ENCODE measurements at places on chromosomes 3 and 15.

DNA sequence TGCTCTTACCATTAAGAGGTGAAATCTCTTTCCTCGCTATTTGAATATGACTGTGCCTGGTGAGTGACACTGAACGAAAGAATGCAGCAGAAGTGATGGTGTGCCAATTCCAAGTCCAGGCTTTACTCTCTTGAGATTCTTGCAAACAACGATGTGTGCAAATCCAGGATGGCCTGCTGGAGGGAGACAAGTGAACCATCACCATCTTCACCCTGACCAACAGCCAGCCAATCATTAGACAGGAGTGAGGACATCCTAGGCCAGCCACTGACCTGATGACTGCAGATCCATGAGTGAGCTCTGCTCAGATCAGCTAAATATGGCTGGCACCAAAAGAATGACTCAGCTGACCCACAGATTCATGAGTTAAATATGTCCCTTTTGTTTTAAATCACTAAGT lies 878.0 kb downstream of the PDCD6IP start:
- DNase-seq = no peak

DNA sequence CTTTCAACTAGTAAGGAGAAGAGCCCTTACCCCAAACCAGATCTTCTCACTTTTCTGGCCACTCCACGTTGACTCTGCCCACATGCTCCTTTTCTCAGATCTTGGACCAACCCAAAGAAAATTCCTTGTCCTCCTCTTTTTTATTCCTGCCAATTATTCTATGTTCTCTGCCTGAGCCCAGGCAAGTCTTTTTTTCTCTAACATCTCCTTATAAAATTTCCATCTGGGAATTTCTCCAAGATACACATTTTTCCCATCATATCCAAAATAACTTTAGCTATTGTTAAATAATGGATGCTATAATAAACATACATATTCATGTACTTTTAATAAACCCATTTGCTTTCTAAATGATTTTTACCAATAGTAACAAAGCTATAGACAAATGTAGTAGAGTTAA lies 726.0 kb upstream of the ZNF385D start:
- no peak for DNase-seq

DNA sequence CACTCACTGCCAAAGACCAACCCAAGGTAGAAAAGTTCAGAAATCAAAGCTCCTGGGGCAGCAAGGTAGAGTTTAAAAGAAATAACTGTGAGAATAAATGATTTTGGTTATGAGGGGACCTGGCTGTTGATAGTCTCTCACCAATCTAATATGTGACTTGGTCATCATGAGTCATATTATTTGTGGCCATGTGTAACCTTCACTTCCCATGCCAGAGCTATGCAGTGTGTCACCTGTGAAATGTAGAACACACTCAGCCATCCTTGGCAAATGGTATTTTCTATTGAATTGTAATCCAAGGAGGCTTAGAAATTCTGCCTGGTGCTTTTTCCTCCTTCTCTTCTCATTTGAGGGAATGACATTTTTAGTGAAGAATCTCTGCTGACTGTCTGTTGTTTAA lies 184.2 kb upstream of the STAC start:
- DNase-seq = no peak

GRCh38 chr3:69784954-69785514 lies 45.8 kb downstream of the MITF start:
- DNase-seq = no peak

- DNase-seq = no peak
Measured at GRCh38 chr3:170494766-170495165, 76.1 kb downstream of the CLDN11 start.

- no peak for DNase-seq
Measured at GRCh38 chr15:68557469-68558317, 21.1 kb upstream of the CORO2B start.

DNA sequence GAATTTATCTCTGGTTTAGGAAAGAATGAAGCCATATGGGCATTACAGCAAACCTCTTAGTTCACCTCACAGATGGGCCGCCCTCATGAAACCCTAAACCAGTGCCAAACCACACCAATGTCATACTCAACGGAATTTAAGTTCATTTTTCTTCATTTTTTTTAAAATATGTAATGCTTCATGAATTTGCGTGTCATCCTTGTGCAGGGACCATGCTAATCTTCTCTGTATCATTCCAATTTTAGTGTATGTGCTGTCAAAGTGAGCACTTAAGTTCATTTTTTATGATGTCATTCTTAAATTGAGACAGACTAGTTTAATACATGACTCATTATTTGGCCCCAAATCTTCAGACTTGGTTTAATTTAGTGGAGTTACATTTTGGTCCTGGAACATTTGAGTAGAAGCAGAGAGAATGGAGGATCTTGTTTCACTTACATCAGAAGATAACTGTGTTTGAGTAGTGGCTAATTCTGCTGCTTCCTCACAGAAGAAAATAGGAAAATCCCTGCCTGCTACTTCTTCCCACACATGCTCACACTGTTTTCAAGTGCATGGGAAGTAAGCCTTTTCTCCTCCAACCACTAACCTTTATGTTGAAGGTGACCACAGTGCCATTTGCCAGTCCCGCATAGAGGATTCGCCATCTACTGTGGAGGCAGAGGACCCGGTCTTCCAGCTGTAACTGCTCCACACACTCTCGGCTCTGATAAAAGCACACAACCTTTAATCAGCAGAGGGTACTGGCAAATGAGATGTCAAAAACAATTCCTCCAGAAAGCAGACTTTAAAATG lies 63.3 kb downstream of the ZNF106 start:
- DNase-seq = no peak

DNA sequence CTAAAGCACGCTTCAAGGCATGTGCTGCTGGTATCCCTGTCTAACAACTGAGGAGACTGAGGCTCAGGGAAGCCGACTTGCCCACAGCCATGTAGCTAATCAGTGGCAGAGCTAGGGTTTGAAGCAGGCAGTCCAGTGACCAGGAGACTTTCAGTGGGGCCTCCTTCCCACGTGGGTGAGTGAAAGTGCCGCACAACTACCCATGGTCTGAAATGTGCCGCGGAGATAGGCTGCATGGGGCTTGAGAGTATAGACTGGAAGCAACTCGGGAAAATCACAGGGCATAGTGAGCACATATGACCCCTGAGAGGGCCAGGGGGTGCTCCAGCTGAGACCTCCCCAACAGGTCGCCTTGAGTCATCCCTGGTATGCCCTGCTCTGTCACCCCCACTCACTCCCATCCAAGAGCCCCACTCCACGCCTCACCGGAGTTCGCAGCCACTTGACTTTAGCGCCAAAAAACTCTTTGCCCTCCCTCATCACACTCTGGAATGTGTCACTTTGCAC lies 19.1 kb downstream of the FAM174B start:
- DNase-seq = no peak

DNA sequence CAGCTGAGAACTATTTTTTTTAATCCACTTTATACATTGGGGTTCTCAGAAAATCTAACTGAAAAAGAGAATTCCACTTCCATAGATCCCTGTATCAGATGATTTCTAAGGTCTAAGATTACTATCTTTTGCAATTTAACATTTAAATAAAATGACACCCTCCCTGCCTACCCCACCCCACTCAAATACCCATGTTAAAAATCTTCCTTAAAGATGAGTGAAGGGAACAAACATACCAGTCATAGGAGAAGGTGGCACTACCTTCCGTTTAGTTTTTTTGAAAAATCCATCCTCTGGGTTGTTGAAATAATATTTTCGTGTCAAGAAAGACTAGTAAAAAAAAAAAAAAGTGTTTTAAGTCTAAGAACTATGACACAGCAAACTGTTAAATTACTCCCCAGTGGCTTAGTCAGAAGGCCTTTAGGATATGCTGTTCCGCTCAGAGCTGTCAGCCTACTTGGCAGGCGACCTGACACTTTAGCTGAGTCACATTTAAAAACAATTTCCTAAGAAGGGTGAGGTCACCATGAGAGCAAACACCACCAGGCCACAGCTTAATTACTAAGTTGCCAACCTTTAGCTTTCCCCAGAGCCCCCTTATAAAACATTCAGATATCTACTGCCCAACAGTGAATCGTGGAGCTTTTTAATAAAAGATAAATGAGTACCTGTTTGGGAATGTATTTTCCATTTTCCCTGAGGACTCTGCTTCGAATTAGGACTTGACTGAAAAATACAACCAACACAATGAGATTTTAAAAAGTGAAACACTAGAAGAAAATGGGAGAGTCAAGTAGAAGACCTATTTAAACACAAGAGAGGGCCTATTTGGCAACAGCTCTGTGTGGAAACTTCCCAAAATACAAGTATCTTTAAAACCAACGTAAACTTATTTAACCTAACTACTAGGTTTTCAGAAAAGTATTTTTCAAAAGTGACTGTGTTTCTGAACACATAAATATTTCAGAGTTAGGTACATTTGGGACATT lies 9.6 kb downstream of the EMC3 start:
- no peak for DNase-seq

DNA sequence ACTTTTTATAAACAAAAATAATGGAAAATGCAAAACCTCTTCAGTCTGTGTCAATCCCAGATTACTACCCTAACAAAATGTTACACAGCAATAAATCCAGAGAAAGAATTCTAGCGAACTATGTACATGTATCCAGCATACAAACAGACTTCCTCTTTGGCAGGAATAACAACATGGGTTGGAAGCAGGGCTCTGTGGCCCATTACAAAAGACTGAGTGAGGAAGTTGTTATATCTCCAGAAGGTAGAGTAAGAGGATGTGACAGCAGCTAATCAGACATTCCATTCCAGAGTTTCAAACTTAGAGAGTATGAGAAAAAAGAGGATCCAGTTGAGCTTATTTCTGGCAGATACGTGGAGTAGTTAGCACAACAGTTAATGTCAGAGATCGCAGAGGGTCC lies 294.0 kb upstream of the PLSCR5 start:
- DNase-seq = no peak

- DNase-seq = no peak
Measured at GRCh38 chr15:69067296-69067695, 52.8 kb downstream of the NOX5 start.

- no peak for DNase-seq
Measured at GRCh38 chr3:128554465-128555097, 61.6 kb upstream of the GATA2 start.

- DNase-seq = no peak
Measured at GRCh38 chr3:16480861-16481545, 32.5 kb downstream of the RFTN1 start.

- no peak for DNase-seq
Measured at GRCh38 chr3:107452436-107452835, 70.3 kb upstream of the BBX start.

- DNase-seq = no peak
Measured at GRCh38 chr3:133862161-133862560, 33.5 kb downstream of the RAB6B start.

- DNase-seq = no peak
Measured at GRCh38 chr3:110984456-110985250, 87.0 kb upstream of the NECTIN3 start.

DNA sequence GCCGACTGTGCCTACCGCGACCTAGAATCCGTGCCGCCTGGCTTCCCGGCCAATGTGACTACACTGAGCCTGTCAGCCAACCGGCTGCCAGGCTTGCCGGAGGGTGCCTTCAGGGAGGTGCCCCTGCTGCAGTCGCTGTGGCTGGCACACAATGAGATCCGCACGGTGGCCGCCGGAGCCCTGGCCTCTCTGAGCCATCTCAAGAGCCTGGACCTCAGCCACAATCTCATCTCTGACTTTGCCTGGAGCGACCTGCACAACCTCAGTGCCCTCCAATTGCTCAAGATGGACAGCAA lies 1.4 kb downstream of the ISLR start:
- DNase-seq = no peak

GRCh38 chr3:88028876-88029275 lies 29.9 kb downstream of the CGGBP1 start:
- DNase-seq = no peak

GRCh38 chr15:94723801-94724200 lies 492.4 kb downstream of the MCTP2 start:
- DNase-seq = no peak

- DNase-seq = peak; percentile 89
Measured at GRCh38 chr3:113151461-113152031, 59.8 kb upstream of the BOC start.

GRCh38 chr3:188064831-188065493 lies 89.0 kb upstream of the LPP start:
- no peak for DNase-seq

- DNase-seq = no peak
Measured at GRCh38 chr3:186526256-186526606, 17.9 kb downstream of the CRYGS start.

DNA sequence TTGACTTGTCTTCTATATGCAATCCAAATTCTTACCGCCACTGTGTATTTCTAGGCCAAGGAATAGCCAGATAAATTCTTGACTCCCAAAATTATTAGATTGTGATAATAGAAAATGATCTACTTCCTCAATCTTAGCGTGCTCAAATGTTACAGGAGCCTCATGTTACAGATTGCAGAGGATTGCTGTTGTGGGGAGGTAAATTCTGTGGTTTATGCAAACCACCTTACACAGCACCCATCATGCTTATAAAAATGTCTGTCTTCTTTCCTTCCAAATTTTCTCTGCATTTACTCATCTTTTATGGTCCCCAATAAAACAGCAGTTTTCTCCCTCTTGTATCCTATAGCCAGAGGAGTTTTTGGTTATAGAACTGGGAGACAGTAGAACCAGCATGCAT lies 420.2 kb upstream of the ROBO1 start:
- no peak for DNase-seq

DNA sequence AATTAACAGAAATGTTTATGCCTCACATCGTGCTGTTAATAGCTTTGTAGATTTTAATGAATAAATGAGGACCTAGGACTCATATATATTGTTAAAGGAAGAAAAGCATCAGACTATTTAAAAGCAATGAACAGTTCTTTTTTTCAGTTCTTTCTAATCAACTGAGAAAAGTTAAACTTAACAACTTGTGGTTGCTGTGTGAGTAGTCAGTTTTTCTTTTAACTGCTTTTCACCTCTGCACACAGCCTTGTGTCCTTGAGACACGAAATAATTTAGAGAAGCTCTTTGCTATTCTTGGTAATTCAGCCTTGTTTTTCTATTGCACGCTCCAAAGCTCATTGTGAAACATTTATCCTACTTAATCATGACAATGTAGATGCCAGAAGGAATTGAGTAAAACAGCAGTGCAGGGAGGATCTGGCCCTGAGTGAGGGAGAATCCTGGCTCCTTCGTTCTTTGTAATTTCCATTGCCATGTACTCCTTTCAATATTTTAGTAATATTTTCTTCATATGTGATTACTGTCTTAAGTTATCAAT lies 499.0 kb downstream of the PYDC2 start:
- peak; percentile 35 for DNase-seq

- no peak for DNase-seq
Measured at GRCh38 chr3:49878686-49879085, 9.0 kb upstream of the CAMKV start.

DNA sequence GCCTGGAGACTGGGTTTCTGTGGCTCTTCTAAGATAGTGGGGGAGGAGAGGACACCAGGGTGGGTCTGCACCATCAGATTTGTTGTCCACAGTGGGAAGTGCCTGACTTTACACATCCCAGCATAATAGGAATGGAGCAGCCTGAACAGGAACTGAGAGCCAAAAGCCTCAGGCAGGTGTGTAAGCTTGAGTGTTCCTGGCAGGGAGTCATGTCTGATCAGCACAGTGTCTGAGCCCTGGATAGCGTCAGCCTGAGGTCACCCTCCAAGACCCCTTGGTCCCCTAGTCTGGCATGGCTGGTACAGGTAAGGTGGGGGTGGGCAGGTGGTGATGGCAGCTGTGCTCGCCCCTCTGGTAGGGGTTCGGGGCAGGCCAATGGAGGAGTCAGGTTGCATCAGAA lies 20.2 kb downstream of the INSYN1 start:
- DNase-seq = no peak

GRCh38 chr3:114939920-114940319 lies 207.2 kb downstream of the ZBTB20 start:
- no peak for DNase-seq
